Kidney tubule cell (primary cell): ENCODE measurements at places on chromosomes 2 and 18.

DNA sequence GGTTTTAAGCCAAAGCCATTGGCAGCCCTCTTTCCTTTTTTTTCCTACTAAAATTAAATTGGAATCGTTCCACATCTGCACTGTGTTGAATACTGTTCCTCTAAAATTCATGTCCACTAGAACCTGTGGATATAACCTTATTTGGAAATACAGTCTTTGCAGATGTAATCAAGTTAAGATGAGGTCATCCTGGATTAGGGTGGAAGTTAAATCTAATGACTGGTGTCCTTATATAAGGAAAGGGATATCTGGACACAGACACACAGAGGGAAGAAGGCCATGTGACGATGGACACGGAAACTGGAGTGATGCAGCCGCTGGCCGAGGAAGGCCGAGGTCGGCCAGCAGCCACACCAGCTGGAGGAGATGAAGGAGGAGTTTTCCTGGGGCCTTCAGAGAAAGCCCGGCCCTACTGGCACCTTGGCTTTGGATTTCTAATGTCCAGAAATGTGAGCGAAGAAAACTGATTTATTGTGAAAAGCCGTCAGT is 49.4 kb downstream of the LONRF2 start:
- no peak for DNase-seq

DNA sequence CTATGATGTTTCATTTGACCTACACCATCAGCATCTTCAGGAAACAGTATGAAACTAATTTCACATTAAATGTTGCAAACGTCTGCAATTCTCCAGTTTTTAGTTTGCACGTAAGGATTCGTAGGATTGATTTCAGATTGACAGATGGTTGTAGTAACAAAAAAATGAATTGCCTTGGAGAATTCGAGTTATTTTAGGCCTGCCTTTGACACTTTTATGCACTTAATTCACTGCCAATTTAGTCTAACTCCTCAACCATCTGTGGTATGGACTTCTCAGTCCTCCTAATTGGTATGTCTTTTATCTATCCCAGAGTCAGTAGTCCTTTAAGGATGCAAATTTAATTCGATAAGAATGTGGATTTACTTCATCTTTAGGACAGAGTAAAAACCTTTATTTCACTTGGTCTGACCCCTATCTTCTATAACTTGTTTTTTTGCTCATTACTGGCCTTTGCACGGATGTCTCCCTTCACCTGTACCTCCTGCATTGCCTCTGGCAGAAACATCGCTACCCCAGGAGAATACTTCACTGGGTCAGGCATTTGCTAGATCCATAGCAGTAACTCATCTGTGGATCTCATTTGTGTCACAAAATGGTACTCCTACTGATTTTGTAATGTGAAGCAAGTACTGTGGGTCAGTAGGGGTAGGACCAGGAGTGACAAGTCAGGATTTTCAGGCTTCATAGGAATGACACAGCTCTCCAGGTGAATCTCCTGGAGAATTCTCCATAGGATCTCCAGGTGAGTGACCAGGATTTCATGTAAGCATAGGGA is 3.9 kb downstream of the RPL37A start:
- DNase-seq: no peak

- DNase-seq: peak; percentile 97
These were observed 40.3 kb downstream of the AP1S3 start for GRCh38 chr2:223797037-223797436.

DNA sequence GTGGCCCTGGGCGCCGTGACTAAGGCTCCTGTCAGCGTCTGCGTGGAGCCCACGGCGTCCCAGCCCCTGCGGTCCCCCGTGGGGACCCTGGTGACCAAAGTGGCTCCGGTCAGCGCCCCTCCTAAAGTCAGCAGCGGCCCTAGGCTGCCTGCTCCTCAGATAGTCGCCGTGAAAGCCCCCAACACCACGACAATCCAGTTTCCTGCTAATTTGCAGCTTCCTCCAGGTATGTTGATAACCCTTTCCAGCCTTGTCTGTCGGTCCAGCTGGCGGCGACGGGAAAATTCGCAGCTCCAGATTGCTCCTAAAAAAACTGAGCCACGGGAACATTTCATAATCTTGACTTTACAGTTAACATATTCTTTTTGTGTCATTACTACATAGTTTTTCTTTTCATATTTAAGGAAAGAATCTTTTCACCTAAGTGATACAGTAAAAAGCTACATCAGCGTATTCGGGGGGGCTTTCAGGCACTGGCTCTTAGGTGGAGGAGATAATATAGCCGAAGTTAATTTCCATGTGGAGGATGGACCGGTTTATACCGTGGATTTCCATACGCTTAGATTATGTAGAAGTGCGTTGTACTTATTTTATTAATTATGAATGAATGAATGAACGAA is 916 bp downstream of the TAF4B start:
- DNase-seq: peak; percentile 37

GRCh38 chr2:102230410-102230909 is 43.6 kb downstream of the IL1RL2 start:
- DNase-seq: peak; percentile 25

DNA sequence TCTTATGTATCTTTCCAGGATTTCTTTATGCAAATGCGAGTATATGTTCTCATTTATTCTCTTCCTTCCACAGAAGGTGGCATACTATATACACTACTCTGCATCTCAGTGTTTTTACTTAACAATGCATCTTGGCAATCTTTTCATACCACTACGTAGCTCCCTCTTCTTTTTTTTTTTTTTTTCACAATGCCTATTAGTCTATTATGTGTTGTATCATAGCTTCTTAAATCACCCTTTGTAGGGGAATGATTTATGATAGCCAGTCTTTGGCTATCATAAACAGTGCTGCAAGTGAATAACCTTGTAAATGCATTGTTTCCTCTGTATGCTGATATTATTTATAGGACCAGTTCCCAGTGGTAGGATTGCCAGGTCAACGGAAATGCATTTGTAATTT is 204.2 kb downstream of the BABAM2 start:
- no peak for DNase-seq

- peak; percentile 39 for DNase-seq
These were observed 195.0 kb downstream of the CYP26B1 start for GRCh38 chr2:71952572-71953188.

GRCh38 chr18:27713738-27714095 is 463.2 kb downstream of the CDH2 start:
- DNase-seq: no peak

DNA sequence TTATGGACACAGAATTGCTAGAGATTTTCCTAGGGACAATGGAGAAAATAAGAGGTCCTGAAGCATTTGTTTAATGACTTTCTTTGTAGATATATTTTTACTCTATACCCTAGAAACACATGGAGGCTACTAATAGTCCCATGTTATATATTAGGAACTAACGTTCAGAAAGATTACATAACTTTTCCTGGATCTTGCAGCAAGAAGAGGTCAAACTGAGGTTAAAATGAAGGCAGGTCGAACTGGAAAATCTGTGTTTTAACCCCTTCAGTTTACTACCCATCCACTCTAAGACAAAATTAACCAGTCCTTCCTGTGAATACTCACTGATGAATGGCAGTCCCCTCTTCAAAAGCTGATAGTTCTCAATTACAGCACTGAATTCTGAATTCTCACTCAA is 1415.8 kb upstream of the CELF4 start:
- no peak for DNase-seq

DNA sequence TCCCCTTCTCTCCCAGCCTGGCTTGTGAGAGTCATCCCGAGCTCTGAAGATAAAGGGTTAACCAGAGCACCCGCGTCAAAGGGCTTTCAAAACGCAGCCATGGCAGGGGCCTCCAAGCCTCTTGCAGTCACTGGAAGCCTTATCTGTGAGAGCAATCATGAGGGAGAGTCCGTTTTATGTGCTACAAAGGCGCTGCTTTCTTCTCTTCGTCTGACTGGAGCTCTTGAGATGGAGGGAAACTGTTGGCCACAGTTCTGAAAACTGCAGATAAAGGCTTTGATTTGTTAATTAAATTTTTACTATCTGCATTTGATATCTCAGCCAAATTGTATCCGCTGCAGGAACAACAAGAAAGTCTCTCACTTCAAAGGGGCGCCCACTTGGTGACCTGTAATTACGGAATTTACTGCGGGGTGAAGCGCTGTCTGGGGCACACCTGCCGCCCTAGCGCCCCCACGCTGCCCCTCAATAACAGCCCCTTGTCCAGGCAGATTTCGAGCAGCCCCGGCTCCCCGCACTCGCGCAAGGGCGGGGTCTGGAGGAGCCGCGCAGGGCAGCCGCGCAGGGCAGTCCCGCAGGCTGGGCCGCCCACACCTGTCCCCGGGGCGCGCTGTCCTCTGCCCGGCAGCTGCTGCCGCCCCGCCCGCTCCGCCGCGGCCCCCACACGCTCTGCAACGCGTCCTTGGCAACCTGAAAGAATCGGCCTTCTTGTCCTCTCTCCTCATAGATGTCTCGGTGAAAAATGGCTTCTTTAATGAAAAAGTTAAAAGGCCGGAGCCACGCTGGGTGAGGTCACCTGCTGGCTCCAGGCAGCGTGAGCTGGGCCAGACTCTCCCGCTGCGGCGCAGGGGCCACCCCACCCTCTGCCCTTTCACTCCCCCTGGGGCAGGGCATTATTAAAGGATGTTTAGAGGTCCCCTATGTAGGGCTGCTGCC is 217.9 kb downstream of the VAPA start:
- DNase-seq: peak; percentile 5

DNA sequence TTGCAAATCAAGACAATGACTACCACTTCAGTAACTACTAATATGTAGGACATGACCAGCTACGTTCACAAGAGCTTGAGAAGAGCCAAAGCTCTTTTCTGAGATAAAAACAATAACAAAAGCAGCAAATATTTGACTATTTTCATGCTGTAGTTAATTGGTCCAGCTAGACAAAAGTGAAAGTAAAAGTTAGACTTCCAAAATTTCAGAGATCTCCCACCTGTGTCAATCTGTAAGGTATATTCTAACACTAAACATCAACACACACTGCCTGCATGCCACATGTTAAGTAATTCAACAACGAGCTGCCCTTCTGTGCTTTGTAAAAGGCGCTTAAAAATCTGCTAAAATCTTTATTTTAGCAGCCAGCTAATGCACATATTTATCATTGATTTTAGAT is 185.9 kb downstream of the SLC39A10 start:
- no peak for DNase-seq

DNA sequence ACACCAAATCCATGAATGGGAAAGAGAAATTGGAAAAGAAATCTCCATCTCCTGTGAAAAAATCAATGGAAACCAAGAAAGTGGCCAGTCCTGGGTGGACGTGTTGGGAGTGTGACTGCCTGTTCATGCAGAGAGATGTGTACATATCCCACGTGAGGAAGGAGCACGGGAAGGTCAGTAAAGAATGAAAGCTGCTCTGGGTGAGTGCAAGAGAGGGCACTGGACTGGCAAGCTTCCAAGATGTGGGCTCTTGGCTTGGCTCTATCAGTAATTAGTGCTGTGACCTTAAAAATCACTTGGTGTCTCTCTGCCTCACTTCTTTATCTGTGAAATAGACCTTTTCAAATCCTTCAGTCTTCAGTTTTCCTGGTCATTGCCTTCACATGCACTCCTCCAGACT is 89.0 kb downstream of the ZNF532 start:
- DNase-seq: peak; percentile 38

- peak; percentile 6 for DNase-seq
These were observed 13.8 kb downstream of the MAPK4 start for GRCh38 chr18:50573679-50574078.

DNA sequence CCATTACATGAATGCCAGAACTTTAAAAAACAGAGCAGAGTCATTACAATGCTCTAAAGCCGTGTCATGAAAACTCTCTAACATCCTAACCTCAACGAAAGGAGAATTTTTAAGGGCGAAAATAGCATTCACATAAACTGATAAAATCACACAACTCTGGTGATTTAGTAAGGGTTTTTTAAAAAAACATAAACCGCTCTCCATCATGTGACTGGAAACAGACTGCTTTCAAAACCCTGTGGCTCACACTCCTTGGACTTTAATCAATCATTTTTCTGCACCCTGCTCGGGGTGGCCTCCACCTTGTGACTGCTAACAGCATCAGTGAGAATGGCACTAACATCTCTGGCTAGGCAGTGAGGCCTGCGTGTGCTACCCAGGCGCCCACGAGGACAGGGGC is 12.1 kb downstream of the DOCK10 start:
- no peak for DNase-seq

DNA sequence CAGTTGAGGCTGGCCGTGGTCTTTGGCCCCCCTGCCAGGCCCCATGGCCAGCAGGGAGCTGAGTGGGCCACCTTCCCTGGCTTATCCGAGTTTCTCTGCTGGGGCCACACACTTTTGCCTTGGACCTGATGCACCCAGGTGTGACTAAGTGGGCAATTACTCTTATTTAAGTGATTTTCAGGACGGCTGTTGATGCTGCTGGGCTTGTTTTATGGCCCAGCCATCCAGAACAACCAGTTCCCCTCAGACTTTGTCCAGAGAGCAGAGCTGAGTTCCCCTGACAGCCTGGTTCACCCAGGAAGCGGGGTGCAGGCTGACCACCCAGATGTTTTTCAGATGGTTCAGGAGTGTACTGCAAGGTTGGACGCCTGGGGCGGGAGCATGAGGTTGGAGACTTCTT is 68.8 kb downstream of the GLI2 start:
- DNase-seq: no peak

GRCh38 chr2:240596491-240596931 is 10.0 kb downstream of the CAPN10 start:
- DNase-seq: no peak

GRCh38 chr18:25136416-25137196 is 215.4 kb downstream of the ZNF521 start:
- DNase-seq: peak; percentile 22

- peak; percentile 67 for DNase-seq
These were observed 157.1 kb downstream of the PRPF40A start for GRCh38 chr2:152560166-152560565.

DNA sequence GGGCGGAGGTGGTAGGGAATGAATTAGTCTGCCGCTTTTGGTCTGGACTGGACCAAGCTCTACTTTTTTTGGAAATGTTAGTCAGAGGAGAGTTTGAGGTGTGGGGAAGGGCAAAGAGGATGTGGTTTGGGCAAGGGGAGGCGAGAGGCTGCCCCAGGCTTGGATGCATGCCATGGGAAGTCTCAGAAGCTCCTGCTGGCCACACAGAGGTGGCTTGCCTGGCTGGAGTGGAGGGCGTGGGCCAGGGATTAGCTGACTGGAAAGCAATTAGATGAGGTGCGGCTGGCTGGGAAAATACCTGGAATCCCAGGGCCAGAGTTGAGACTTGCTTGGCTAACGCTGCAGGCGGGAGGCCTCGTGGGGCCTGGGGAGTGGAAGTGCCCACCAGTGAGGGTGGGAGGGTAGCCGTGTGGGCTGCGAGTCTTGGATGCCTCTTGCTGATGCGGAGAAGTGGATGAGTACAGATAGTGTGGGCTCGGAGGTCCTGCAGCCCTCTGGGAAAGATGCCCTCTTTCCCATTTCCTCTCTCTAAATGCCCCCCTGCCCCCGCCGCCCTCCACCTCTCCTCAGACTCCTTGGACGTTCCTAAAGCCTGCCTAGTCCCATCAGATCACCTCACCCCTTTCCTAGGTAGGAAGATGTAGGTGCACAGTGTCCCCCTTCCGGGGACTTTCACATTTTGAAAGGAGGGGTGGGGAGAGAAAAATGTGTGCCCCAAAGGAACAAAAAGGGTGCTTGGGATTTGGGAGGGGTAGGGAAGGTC is 117.6 kb downstream of the SMAD7 start:
- DNase-seq: peak; percentile 97

GRCh38 chr18:10893196-10893595 is 256.2 kb downstream of the PIEZO2 start:
- peak; percentile 7 for DNase-seq
